ENCODE measurements at places on chromosomes 3 and 15.

- no peak for DNase-seq
Measured at GRCh38 chr15:70582143-70582945, 181.0 kb downstream of the UACA start.

DNA sequence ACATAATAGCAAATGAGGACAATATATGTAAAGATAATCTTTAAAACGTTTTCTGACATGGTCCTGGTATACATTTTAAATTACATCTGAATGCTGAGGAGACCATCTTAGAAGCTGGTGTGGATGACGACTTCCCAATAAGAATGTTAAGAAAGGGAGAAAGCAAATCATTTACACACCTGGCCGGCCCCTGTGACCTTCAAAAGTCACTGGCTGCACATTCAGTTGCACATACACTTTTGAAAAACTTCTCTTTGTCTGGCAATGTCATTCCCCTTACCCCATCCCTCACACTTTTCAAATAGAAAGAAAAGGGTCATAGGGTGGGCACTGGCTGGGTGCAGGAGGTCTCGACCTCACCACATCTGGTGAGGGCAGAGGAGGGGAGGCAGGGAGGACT, 391.0 kb downstream of the MECOM start:
- no peak for DNase-seq

DNA sequence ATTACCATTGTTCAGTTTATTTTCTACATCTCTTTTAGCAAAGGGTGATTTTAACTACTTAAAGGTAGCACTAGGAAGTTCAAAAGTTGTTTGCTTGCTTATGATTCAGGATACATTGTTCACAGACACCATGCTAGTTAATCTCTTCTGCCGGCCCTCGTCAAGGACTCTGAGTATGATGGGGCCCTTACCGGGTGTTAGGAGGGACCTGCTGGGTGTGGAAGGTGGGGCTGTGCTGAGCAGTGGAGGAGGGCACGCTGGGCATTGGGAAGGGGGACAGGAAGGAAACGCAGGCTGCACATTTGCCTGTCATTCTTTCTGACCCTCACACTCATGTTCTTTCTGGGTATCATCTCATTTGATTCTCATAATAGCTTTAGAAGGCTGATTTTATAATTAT, 65.1 kb upstream of the MYZAP start:
- no peak for DNase-seq

DNA sequence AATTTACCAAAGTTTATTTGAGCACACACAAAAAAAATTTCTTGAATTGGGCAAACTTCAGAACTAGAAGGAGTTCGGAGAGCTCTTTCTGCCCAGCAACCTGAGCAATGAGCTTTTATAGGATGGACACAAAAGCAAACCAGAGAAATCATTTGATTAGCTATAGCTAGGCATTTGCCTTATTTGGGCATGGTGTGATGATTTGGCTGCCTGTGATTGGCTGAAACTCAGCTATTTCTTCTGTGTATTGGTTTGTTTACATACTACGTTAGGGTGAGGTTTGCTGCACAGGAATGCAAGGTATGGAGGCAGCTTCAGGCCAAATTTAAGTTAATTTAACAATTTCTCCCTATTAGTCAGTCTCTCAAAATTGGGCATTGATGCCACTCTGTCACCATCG, 65.1 kb downstream of the NEK11 start:
- DNase-seq: no peak

DNA sequence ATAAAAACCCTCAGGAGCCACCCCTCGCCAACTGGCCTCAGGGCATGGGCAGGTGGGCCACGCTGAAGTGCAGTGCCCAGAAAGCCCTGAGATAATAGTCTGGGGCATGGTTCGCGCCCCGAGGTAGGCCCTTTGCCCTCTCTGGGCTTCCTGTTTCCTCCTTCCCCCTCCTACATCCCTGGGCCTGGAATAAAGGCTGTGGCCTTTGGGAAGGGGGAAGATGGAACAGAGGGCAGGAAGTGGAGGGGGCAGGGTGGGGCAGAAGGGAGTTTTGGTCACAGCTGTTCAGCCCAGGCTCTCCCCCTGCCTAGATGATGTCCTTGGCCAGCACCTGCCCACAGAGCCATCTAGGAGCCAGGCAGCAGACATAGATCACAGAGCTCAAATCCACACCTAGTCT, 11.3 kb downstream of the CSRNP1 start:
- no peak for DNase-seq

GRCh38 chr3:264394-265156, 68.0 kb downstream of the CHL1 start:
- no peak for DNase-seq
